Neural crest cell (in vitro differentiated cells): ENCODE measurements at places on chromosomes 6 and 20. TPM values are rescaled to one million over a fixed set of nuclear protein-coding genes. Genes with fewer than 3 reads are reported as not detected.

CFB gene
- not detected in 2 replicates for total RNA-seq

SLC17A2 gene
- total RNA-seq: not detected in 2 replicates

DNAAF9 gene
- total RNA-seq: 13.2 and 13.5 TPM in 2 replicates

DTD1 gene
- 68.2 and 73.4 TPM in 2 replicates for total RNA-seq

BPIFB2 gene
- not detected in 2 replicates for total RNA-seq

- DNase-seq: no peak
- H3K27ac ChIP-seq: peak overlapping the region; percentile 15
- H3K36me3 ChIP-seq: no peaks in the 10 kb centered on the region
Observed at GRCh38 chr20:63037669-63038268, 31.0 kb upstream of the BHLHE23 start.

DNA sequence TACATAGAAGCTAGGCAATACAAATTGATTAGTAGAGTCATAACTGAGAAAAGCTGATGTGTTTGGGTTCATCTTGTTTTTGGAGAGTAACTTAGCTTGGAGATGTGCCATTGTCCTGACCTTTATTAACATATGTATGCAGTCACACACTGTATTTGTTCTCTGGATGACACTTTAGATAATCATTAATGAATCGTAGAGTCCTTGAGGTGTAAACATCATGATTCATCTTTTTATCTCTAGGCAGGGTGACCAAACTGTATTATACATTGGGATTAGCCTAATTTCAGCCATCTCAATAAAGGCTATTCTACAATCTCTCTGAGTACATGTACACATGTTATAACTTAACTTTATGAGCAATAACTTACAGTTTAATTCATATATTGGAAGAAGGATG, 3.6 kb upstream of the MTCL3 start:
- H3K27me3 ChIP-seq: peaks cover 6% of the 10 kb centered on the region
- H3K36me3 ChIP-seq: no peaks in the 10 kb centered on the region
- no peak overlapping the region for H3K4me3 ChIP-seq
